Cardiac muscle cell (in vitro differentiated cells and primary cell): ENCODE measurements at places on chromosomes 5 and 9.

- no peak for DNase-seq
These were observed 52.3 kb downstream of the AMBP start for GRCh38 chr9:114025760-114026159.

- no peak for DNase-seq
These were observed 85.9 kb downstream of the RASGRF2 start for GRCh38 chr5:81046041-81046440.

DNA sequence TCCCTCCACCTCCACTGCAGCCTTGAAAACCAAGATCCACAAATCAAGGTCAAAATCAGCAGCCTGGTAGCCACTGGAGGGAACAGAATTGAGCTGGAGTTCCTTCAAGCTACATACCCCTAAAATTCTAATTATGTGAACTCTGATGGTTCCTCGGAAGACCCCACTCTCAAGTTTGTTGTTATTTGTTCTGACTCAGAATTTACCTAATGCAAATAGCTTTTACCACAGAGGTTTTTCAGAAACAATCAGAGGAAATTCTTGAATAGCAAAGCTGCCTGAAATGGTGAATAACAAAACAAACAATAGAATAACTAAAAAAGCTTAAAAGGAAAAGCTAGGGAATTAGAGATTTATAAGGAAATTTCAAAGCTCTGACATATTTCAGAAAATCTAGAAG lies 220.0 kb downstream of the CDH18 start:
- DNase-seq, result no peak

DNA sequence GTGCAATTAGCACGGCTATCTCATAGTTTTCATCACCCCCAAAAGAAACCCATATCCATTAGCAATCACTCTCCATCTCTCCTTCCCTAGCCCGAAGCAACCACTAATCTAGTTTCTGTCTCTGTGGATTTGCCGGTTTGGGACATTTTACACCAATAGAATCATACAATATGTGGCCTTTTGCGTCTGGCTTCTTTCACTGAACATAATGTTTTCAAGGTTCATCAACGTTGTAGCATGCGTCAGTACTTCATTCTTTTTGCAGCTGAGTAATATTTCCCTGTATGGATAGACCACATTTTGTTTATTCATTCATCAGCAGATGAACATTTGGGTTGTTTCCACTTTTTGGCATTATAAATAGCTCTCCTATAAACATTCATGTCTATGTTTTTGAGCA lies 75.4 kb upstream of the TBC1D2 start:
- no peak for DNase-seq

GRCh38 chr5:140607031-140607430 lies 25.9 kb downstream of the CD14 start:
- peak; percentile 34 for DNase-seq

DNA sequence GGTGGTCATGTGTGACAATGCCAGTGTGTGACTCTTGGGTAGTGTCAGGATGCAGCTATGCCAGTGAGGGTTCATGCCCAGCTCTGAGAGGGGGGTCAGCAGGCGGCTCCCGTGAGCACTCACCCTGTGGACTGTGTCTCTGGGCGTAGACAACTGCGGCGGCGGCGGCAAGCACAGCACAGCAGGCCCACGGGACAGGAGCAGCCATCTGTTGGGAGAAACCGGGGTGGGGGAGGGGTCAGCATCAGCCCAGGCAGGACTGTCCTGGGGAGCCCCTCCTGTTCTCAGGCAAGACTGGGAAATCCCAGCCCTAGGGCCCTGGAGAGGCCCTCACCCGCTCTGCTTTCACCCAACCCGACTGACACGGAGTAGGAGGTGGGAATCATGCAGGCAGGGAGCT lies 20.8 kb downstream of the CNTFR start:
- DNase-seq, result no peak

- DNase-seq, result no peak
These were observed 700.5 kb upstream of the ZNF608 start for GRCh38 chr5:125446986-125447385.

DNA sequence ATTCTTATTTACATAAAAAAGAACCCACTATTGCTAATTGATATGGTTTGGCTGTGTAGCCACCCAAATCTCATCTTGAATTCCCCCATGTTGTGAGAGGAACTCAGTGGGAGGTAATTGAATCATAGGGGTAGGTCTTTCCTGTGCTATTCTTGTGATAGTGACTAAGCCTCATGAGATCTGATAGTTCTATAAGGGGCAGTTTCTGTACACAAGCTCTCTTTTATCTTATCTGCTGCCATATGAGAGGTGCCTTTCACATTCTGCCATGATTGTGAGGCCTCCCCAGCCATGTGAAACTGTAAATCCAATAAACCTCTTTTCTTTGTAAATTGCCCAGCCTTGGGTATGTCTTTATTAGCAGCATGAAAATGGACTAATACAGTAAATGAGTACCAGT lies 58.2 kb upstream of the PRR16 start:
- DNase-seq, result peak; percentile 71
